ENCODE measurements at places on chromosomes 2 and 18. TPM values are rescaled to one million over a fixed set of nuclear protein-coding genes. Genes with fewer than 3 reads are reported as not detected.

The DCC gene
- total RNA-seq = 0.48 TPM

The GPR45 gene
- total RNA-seq = not detected

The NCKAP5 gene
- 2.9 TPM for total RNA-seq

The TGFA gene
- 25.8 TPM for total RNA-seq

The CXCR1 gene
- 0.13 TPM for total RNA-seq

The ITGB6 gene
- total RNA-seq = 13.2 TPM

The NT5DC4 gene
- total RNA-seq = not detected

The ALPP gene
- 0.11 TPM for total RNA-seq

Data from colonic mucosa (tissue), 4 donors.